ENCODE measurements at places on chromosomes 7 and 10. TPM values are rescaled to one million over a fixed set of nuclear protein-coding genes. Genes with fewer than 3 reads are reported as not detected.

DNA sequence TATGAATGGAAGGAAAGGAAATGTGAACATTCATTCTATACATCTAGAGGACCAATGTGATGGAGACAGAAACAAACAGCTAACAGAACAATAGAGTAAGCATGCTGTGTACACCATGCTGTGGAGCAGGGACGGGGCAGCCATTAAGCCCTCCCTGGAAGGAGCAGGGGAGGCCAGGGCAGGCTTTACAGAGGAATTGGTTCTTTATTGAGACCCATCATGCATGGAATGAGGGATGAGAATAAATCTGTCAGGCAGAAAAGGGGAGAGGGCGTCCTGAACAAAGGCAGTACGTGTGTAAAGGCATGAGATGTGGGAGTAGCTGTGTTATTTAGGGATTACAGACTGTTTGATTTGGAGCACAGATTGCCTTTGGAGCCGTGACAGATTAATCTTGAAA lies 35.2 kb downstream of the STK17A start:
- DNase-seq: no peak

DNA sequence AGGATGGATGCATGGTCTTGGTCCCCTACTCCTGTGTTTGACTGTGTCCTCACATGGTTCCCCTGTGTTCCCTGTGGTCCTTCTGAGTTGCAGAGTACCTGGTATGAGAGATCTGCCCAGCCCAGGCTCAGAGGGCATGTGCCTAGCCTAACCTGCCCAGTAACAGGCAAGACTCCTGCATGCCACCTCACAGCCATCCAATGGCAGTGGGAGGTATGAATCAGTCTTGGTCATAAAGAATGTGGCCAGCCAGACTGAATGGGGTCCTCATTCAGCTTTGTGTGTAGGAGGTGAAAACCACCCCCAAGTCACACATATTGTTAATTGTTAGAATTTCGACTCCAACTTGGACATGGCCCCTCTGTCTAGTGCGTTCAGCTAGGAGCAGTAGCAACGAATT lies 17.2 kb upstream of the GPR158 start:
- no peak for DNase-seq

DNA sequence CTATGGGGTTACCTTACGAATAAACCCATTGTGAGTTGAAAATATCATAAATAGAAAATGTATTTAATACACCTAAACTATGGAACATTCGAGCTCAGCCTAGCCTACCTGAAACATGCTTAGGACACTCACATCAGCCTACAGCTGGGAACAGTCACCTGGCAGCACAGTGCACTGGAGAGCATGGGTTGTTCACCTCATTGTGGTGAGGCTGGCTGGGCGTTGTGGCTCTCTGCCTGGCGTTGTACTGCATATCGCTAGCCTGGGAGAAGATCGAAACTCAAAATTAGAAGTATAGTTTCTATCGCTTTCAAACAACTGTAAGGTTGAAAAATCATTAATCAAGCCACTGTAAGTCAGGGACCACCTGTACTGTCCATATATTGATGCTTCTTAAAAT lies 17.3 kb upstream of the HBP1 start:
- no peak for DNase-seq

The THSD7A gene
- 19.0 TPM for total RNA-seq

The ARMC3 gene
- total RNA-seq: 29.3 TPM

The NAT16 gene
- 0.61 TPM for total RNA-seq

All from spinal cord (tissue), 10 donors.